ENCODE measurements at places on chromosomes 11 and 22.

DNA sequence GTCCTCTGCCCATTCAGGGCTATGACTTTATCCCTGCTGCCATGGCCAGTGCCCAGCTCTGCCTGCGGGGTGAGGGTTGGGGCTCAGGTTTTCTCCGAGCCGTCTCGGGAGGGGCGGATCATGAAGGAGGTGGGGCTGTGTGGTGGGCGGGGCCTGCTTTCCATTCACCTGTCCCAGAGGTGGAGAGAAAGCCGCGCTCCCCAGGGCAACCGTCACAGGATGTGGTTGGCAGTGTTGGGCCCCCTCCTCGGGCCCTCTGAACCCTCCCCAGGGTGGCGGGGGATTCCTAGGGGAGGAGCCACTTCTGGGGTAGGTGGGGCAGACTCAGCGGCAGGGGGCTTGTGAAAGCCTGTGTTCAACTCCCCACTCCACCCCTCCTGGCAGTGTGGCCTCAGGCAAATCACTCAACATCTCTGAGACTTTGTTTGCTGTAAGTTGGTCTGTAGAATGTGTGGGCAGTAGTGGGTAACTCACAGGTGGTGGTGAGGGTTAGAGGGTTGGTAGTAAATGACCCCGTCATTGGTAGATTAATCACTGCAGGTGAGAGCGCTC lies 50.3 kb downstream of the CD6 start:
- DNase-seq: no peak

DNA sequence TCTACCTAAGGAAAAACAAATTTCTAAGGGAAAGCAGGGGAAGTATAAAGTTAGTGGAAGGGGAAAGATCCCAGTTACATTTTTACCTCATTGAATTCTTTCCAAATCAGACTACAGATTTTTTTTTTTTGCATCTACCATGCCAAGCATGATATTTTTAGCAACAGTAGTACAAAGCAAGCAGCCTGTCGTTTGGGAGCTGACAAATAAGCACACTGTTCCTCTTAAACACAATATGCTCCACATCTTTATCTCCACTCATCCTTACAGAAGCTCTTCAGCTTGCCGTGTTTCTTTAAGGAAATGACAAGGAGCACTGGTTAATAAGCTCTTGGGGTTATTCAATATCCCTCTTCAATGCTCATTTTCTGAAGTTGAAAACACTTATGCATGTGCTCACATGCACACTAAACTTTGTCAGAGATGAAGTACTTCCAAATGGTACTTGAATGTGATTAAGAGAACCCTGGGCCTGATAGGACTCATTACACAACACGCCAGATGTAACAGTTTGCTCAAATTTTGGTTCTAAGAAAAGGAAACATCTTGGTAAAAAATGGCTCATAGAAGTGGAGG lies 53.8 kb downstream of the PAX6 start:
- no peak for DNase-seq

DNA sequence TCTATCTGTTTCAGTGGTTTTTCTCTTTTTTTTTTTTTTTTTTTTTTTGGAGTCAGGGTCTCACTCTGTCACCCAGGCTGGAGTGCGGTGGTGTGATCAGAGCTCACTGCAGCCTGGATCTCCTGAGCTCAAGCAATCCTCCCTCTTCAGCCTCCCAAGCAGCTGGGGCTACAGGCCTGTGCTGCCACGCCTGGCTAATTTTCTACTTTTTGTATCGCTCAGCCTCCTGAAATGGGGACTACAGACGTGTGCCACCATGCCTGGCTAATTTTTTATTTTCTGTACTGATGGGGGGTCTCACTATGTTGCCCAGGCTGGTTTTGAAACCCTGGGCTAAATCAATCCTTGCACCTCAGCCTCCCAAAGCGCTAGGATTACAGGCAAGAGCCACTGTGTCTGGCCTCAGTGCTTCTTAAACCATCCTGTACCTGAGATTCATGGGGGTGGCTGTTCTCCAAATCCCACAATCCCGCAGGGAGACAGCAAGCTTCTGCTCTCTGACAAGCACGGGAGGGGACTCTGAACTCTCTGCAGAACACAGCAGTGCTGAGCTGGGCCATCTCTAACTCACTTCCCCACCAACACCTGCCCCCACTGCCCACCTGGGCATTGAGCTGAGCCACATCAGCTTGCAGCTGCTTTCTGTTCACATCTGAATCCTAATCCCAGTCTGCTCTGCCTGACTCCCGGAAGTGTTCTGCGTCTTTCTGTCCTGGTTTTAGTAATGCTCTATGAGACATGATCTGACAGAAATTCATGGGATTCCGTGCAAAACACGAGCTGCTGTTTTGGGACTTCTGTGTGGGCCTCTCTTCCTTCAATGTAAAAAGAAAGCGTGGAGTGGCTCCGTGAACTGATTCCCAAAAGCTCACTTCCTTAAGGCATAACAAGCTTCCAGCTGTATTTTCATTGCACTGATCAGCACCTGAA lies 400.0 kb downstream of the LARGE1 start:
- no peak for DNase-seq

DNA sequence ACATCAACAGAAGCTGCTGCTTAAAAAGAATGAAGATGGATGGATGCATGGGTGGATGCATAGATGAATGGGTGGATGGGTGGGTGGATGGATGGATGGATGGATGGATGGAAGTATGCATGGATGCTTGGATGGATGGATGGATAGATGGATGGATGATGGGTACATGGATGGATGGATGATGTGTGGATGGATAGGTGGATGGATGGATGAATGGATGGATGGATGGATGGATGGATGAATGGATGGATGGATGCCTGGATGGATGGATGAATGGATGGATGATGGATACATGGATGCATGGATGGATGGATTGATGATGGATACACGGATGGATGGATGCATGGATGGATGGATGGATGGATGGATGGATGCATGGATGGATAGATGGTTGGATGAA lies 110.8 kb downstream of the LDLRAD3 start:
- DNase-seq: no peak

DNA sequence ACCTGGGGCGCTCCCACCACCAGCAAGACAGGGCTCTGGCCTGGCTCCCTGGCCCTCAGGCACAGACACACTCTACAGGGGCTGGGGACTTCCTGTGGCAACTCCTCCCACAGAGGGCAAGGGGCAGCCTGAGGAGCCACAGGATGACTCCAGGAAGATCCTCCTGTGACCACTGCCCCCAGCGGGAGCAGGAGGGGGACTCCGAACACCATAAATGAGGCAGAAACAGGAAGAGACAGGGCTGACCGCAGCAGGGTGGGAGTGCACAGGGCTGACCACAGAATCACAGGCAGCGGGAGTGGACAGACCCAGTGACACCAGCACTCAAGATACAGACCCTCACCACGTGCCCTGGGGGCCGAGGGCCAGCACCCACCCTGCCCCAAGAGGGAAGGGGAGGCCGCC lies 10.8 kb downstream of the ARAP1 start:
- DNase-seq: no peak

- no peak for DNase-seq
Observed at GRCh38 chr22:46547883-46548244, 10.4 kb upstream of the CELSR1 start.

DNA sequence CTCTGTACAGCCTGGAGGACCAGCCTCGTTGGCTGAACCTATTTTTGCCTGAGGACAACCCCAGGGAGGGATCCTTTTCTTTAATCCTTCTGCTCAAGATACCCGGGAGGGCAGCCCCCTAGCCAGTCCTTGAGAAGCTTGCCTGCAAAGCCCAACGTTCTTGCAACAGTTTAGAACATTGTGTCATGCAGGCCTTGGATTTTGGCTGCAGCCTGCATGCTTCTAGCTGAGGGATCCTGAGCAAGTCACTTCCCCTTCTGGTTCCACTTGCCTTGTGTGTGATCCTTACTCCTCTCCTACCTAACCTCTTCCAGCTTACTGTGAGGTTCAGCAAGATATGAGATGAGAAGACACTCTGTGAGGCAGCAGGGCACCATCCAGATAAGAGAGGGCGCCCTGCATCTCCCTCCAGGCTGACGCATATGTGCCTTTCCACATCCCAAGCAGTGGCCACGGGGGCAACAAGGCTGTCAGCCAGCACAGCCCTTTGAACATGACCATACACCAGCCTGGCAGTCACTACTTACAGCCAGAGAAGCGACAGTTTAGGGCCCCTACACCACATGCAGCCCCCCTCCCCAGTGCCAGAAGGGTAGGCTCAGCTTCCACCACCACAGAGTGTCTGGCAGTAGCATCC lies 76.1 kb downstream of the C11orf58 start:
- DNase-seq: no peak

GRCh38 chr22:30430933-30431332 lies 5.4 kb downstream of the MTFP1 start:
- DNase-seq: no peak

DNA sequence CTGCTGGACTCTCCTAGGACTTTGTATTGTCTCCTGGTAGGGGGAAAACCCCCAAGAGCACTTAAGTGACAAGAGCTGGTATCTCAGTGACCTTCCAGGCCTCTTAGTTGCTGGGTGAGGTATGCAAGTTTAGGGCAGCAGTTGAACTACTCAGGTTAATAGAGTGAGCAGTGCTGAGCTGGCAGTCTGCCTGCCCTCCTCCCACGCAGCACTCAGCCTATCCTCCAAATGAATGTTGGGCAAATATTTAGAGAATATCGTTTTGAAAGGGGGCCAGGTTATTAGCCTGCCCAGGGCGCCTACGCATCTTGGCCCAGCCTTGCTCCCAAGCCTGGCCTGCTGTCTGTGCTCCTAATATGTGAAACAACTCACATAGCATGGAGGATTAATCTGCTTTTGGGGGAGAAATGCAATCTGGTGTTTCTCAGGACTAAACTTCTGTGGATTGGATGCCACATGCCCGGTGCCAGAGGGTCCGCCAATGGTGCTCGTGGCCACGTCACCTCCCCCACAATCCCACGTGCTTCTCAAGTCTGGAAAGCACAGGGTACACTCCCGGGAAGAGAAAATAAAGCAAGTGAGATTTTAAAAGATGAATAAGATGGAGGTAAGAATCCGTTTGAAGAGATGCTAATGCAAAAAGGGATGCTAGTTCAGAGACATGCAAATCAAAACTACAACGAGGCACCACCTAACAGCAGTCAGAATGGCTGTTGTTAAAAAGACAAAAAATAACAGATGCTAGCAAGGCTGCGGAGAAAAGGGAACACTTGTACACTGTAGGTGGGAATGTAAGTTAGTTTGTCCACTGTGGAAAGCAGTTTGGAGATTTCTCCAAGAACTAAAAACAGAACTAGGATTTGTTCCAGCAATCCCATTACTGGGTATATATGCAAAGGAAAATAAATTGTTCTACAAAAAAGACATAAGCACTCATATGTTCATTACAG lies 67.7 kb downstream of the SPON1 start:
- DNase-seq: no peak

- DNase-seq: no peak
Observed at GRCh38 chr11:102603576-102603975, 21.6 kb downstream of the MMP20 start.

DNA sequence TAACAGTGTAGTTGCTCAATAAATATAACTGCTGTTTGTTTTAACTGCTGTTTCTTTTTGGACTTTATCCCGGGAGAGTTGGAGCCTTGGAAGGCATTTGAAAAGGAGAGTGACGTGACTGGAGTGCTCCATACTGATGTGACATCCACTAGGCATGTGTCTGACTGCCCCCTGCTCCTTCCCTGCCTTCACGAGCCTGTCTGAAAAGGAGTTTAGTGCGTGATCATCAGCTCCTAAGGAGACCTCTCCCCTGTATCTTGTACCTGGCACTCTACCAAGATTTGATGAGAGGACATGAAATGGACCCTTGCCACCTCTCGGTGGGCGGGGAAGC lies 22.9 kb downstream of the ZBTB16 start:
- DNase-seq: no peak

- no peak for DNase-seq
Observed at GRCh38 chr22:24380220-24380904, 47.0 kb upstream of the ADORA2A start.

- no peak for DNase-seq
Observed at GRCh38 chr11:14519597-14519916, 629 bp downstream of the PSMA1 start.

DNA sequence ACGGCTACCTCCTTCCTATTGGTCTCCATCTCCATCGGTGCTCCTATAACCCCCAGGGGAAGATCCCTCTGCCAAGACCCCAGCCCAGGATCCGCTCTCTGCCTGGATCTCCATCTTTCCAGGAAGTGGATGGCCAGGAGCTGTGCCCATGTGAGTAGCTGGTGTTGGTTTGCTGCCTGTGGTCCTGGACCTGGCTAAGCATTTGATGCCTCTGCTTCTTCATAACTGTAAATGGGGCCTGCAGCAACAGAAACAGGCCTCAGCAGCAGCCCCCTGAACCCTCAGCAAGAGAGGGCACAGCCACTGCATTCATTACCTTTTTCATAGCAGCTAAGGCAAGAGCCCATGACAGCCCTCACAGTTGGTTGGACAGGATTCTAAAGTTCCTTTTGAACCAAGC lies 26.6 kb upstream of the CSNK2A3 start:
- DNase-seq: no peak

- DNase-seq: no peak
Observed at GRCh38 chr11:2928605-2929530, at the start of gene PHLDA2. PHLDA2 (minus strand) TSS chr11:2929420; CDS start chr11:2929364, 56 bp downstream.

DNA sequence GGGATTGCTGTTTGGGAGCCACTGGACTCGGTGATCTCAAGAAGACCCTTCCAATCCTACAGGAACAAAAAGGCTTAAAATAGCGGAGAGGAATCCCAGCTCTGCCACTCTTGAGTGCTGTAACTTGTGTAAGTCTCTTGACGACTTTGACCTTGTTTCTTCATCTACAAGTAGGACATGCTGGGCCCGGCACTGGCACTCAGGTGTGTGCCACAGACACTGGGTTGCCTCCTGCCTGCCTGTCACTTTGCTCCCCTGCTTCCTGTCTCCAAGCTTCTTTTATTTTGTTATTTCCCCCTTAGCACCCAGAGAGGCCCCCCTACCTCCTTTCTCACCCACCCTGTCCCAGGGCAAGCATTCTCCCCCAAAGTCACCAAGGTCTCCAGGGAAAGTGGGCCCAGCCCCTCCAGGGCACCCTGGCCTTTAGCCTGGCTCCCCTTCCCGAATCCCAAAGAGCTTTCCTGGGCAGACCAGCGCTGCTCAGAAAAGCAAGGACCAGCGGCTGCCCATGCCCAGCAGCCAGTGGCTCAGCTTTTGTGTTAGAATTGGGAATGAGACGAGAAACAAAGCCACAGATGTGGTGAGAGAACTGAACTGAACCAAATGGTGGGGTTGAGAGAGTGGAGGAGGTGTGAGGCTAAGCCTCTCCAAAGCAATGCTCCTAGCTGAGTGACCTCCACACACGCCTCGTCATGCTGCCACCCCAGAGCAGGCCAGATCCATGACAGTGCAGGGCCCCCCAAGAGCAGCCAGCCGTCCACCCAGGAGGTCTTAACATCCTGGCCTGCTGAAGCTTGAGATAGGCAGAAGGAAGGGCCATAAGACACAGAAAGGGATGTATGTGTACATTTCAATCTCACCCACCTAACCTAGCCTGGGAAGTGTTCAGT lies 4.5 kb downstream of the TRIM29 start:
- DNase-seq: no peak

- DNase-seq: no peak
Observed at GRCh38 chr22:27111796-27112672, 454.6 kb downstream of the MIAT start.

- no peak for DNase-seq
Observed at GRCh38 chr11:87851827-87852226, 323.4 kb downstream of the RAB38 start.

- DNase-seq: no peak
Observed at GRCh38 chr22:40014667-40015248, 20.0 kb downstream of the FAM83F start.

GRCh38 chr11:70502677-70503467 lies 104.5 kb downstream of the CTTN start:
- DNase-seq: no peak

- no peak for DNase-seq
Observed at GRCh38 chr11:122642971-122643370, 12.6 kb upstream of the UBASH3B start.

Measured in left renal pelvis (tissue), 4 donors.